ENCODE measurements at places on chromosomes 16 and 17. TPM values are rescaled to one million over a fixed set of nuclear protein-coding genes. Genes with fewer than 3 reads are reported as not detected.

DNA sequence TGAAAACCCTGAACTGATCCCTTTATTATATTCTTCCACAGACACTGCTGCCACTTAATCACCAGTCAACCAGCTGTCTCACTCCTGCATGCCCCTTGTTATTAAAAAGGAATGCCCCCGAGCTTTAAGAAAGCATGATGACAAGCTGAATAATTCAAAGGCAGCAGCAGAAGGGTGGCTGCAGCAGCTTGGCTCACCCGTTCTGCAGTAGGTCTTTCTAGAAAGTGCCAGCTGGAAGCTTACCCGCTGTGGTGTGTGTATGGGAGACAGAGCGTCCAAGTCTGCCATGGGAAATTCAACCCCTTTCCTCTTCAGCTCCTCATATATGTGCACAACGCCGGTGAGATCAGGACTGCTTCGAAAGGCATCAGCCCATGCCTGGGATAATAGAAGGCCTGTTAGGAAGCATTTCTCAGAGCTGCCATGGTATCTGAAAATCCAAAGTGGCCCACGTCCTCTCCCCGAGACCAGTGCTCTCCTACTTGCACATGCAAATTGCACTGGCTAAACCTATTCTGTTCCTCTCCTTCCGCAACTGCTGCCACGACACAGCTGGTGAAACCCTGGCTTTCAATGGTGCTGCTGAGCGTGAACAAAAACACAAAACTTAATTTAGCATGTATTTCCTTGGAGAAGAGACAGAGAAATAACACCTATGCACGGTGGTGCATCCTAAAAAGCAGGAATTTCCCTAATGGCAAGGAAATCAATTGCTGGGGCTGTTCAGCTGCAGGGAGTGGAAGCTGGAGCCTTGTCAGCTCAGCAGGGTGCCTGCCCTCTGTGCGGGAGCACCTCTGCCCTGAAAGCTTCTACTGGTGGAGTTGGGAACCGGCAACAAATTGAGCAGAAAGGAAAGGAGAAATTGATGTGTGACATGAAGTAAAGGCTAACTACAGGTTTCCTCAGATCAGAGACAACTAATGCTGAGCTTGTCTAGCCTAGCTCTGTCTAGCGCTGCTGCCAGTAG, 47.9 kb upstream of the SREBF1 start:
- peaks cover 7% of the 10 kb centered on the region for H3K4me1 ChIP-seq
- no peak overlapping the region for H3K4me3 ChIP-seq
- H3K27ac ChIP-seq = no peak overlapping the region
- H3K27me3 ChIP-seq = no peaks in the 10 kb centered on the region
- no peak for DNase-seq

DNA sequence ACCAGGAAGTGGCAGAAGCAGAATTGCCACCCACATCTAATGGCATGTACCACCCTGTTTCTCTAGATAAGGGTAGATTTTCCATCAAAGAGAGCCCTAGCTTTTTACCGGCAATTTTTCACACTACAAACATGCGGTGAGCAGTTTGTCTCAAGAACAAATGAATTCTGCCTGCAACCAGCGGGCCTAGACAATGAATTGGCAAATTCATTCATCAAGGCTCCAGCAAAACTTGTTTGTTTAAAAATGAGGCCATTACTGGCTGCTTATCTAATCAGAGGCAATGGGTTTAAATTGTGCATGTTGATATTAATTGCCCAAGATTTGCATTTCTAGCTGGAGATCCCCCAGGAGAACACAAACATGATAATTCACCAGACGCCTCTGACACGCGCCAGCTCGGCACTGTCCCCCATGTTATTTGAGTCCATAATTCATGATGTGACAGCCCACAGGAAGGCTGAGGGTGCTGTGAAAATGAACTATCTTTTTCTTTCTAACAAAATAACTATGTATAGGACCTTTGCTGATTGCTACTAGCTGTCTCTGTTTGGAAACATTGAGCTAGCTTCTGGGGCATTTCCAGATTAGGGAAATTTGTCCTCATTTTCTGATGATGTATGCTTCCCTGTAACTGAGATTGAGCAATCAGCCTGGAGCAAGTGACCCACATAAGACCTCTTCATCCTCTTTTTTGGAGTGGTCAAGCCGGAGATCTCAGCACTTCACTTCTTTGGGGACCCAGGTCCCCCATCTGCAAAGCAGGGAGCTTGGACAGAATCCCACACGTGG, 80.8 kb downstream of the CNGB1 start:
- peak; percentile 33 for DNase-seq
- peak overlapping the region; percentile 50 for H3K27ac ChIP-seq
- H3K4me1 ChIP-seq = peaks cover 11% of the 10 kb centered on the region
- no peaks in the 10 kb centered on the region for H3K27me3 ChIP-seq
- no peaks in the 10 kb centered on the region for H3K36me3 ChIP-seq

DNA sequence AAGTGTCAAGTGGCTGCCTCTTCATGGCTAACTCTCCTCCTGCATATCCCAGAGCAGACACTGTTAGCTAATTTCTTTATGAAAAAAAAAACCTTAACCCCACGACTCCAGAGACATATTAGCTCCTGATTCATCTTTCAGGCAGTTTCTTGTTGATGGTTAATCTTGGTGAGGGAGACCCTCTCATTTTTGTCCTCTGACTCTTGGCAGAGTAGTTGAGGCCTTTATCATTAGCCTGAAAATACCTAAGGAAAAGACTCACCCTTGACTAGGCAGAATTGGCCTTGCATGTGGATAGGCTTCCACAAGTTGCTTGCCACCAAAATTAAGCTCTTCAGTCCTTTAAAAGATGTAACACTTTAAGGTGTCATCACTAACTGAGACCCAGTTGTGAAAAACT, 4.0 kb downstream of the CRYBA1 start:
- no peak overlapping the region for H3K27ac ChIP-seq
- H3K4me1 ChIP-seq = peaks cover 9% of the 10 kb centered on the region
- H3K4me3 ChIP-seq = no peak overlapping the region
- no peaks in the 10 kb centered on the region for H3K27me3 ChIP-seq
- no peak for DNase-seq

DNA sequence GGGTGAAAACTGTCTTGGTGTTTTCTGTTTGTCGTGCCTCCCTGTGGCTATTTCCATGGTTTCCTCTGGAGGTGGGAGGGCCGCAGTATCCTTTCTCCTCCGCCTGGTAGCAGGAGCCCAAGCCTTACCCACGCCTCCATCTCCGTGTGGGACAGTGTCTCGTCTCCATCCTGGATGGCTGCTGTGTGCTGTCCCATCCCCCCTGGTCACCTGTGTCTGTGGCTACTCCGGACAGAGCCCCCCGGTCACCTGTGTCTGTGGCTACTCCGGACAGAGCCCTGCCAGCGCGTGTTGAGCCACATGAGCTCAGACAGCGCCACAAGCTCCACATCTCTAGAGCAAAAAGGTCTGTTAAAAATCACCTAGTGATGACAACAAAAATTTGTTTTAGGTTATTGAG, 198.2 kb upstream of the CHMP6 start:
- H3K27ac ChIP-seq = peak overlapping the region; percentile 66
- no peaks in the 10 kb centered on the region for H3K36me3 ChIP-seq
- no peaks in the 10 kb centered on the region for H3K27me3 ChIP-seq
- H3K4me3 ChIP-seq = no peak overlapping the region
- no peak for DNase-seq

TPSG1 gene
- 0.29 TPM for total RNA-seq

GRCh38 chr17:28902819-28903545, at the start of gene DHRS13:
TSS of gene DHRS13 (minus strand) at chr17:28903079. CDS start at chr17:28902944, 135 bp downstream.
- H3K4me1 ChIP-seq = peaks cover 2% of the 10 kb centered on the region
- no peak within 1 kb of the TSS for H3K4me3 ChIP-seq
- no peaks in the 10 kb centered on the region for H3K27me3 ChIP-seq

ZACN gene
- total RNA-seq = not detected

DNA sequence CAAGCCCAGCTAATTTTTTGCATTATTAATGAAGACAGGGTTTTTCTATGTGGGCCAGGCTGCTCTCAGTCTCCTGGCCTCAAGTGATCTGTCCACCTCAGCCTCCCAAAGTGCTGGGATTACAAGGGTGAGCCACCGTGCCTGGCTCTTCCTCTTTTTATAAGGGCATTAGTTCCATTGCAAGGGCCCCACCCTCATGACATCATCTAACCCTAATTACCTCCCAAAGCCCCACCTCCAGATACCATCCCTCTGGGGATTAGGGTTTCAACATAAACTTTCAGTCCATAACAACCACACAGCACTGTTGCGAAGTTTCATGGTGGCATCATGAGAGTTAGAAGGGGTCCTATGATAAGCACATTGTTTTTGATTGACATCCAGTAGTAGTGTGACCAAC, 277.7 kb downstream of the GRIN2A start:
- no peaks in the 10 kb centered on the region for H3K4me1 ChIP-seq
- no peak overlapping the region for H3K4me3 ChIP-seq

DNA sequence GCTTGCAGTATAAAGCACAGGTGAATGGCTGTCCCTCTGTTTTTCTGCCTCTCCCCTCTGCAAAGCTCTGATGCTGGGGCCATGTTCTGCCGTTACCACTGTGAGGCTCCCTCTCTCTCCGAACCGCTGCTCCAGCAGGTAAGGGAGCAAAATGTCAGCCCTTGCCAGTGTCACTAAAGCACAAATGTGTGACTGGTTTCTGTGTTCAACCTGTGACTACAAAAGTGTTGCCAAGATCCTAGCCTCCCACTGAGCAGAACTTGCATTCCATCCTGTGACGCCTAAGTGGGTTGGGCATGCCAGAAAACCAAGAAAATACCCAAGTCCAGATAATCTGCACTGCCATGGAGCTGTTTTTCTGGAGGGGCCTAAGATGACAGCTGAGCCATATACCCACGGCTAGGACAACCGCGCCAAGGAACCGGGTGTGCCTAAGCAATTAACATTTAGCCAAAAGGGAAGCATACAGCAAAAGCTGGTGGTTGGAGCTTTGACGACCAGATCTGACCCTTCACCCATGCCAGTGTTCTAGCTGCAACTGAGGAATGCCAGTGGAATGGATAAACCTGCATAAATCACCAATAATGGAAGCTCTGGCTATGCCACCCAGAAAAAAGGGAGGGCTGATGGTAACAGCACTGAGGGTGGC, 35.0 kb downstream of the PSME3IP1 start:
- no peak overlapping the region for H3K27ac ChIP-seq
- no peaks in the 10 kb centered on the region for H3K4me1 ChIP-seq
- H3K36me3 ChIP-seq = no peaks in the 10 kb centered on the region
- H3K27me3 ChIP-seq = no peaks in the 10 kb centered on the region
- no peak overlapping the region for H3K4me3 ChIP-seq
- no peak for DNase-seq

MT1X gene
- 90.4 TPM for total RNA-seq

- H3K4me3 ChIP-seq = no peak overlapping the region
- no peaks in the 10 kb centered on the region for H3K36me3 ChIP-seq
- no peak overlapping the region for H3K27ac ChIP-seq
- no peaks in the 10 kb centered on the region for H3K27me3 ChIP-seq
- DNase-seq = no peak
Observed at GRCh38 chr16:64900019-64900418, 221.8 kb downstream of the CDH11 start.

DNA sequence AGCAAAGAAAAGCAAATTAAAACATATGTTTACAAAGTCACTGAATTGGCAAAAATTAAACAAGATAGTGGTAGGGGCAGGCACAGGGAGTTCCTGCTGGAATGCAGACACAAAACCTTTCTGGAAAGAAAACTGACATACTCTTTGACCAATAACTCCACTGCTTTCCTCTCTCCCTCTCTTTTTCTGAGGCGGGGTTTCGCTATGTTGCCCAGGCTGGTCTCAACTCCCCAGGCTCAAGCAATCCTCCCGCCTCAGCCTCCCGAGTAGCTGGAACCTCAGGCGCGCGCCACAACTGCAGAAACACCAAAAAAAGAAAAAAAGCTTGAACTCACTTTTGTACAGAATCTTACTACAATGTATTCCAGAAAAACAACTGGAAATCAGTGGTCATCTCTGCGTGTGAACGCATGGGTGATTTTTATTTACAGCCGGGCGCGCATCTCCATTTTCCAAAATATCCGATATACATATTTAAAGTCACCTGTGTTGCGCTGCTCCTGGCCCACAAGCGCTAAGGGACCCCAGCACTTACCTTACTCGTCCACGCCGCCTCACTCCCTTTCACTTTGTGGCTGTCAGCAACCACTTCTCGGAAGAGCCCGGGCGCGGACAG, 480 bp downstream of the TXNL4B start:
- H3K36me3 ChIP-seq = peaks cover 48% of the 10 kb centered on the region
- DNase-seq = no peak
- H3K4me3 ChIP-seq = peak overlapping the region; percentile 93
- H3K4me1 ChIP-seq = peaks cover 17% of the 10 kb centered on the region

- H3K4me1 ChIP-seq = peaks cover 20% of the 10 kb centered on the region
- no peaks in the 10 kb centered on the region for H3K27me3 ChIP-seq
- DNase-seq = peak; percentile 74
- H3K27ac ChIP-seq = peak overlapping the region; percentile 90
Observed at GRCh38 chr16:87123356-87124001, 193.7 kb downstream of the C16orf95 start.

DNA sequence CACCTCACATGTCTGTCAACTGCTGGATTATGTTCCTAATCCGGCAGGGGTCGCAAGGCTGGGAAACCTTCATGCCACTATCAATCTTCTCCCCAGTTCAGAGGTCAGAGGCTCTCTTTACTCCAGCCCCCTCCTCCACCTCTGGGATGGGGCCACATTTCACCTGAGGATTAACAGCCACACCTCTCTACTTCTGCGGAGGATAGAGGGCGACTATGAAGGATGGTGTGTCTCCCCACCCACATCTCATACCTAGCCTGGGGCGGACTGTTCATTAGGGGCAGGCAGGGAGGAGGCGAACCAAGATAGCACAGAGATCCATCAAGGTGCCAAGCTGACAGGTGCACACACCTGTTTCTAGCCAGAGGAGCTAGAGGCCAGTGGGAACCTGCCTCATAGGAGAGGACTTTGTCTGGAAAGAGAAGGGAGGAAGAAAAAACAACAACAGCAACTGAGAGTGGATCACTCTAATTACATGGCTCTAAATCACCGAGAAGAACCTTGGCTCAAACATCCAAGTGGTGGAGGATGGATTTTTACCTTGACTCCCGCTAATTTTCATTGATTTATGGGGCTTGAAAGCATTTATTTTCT, 41.9 kb upstream of the SKAP1 start:
- no peak overlapping the region for H3K27ac ChIP-seq
- no peaks in the 10 kb centered on the region for H3K36me3 ChIP-seq
- no peaks in the 10 kb centered on the region for H3K27me3 ChIP-seq
- no peak for DNase-seq
- no peak overlapping the region for H3K4me3 ChIP-seq
- H3K4me1 ChIP-seq = no peaks in the 10 kb centered on the region

GRCh38 chr16:86251682-86252081, 258.6 kb upstream of the FOXF1 start:
- no peaks in the 10 kb centered on the region for H3K36me3 ChIP-seq
- DNase-seq = no peak
- H3K27ac ChIP-seq = no peak overlapping the region

BCO1 gene
- not detected for total RNA-seq

DNA sequence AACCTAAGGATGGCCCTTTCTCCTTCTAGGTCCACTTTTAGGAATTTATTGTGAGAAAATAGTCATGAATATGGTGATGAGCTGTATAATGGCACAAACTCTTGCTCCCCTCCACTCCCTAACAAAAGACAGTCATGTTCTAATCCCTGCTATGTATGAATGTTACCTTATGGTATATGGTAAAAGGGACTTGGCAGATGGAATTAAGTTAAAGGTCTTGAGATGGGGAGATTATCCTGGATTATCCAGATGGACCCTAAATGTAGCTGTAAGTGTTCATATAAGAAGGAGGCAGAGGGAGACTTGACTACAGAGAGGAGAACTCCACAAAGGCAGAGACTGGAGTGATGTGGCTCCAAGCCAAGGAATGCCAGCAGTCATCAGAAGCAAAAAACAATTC, 296.1 kb downstream of the SOX9 start:
- no peaks in the 10 kb centered on the region for H3K36me3 ChIP-seq
- no peak for DNase-seq
- H3K27me3 ChIP-seq = no peaks in the 10 kb centered on the region
- H3K4me1 ChIP-seq = no peaks in the 10 kb centered on the region
- H3K27ac ChIP-seq = no peak overlapping the region
